Posterior vena cava (tissue), 2 donors: ENCODE measurements at places on chromosomes 7 and 10.
A peak's percentile ranks its signal among the peaks of the same experiment; 100 is the strongest.

DNA sequence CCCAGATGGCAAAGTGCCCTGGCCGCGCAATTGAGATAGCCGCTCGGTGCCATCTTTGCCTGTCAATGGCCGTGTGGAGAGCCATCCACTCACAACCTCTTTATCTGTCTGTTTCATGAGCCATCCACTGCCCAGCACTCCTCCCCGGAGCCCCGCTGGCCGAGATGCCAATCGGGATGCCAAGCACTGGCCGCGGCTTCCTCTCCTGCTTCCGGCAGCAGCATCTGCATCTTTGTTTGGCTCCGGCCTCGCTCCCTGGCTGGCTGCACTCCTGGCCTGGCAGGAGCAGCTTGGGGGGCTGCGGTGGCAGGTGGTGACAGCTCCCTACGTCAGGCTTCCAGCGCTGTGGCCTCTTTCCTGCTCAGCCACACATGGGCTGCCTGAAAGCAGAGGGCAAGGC lies 231.7 kb downstream of the USP6NL start:
- peak; percentile 76 for DNase-seq

DNA sequence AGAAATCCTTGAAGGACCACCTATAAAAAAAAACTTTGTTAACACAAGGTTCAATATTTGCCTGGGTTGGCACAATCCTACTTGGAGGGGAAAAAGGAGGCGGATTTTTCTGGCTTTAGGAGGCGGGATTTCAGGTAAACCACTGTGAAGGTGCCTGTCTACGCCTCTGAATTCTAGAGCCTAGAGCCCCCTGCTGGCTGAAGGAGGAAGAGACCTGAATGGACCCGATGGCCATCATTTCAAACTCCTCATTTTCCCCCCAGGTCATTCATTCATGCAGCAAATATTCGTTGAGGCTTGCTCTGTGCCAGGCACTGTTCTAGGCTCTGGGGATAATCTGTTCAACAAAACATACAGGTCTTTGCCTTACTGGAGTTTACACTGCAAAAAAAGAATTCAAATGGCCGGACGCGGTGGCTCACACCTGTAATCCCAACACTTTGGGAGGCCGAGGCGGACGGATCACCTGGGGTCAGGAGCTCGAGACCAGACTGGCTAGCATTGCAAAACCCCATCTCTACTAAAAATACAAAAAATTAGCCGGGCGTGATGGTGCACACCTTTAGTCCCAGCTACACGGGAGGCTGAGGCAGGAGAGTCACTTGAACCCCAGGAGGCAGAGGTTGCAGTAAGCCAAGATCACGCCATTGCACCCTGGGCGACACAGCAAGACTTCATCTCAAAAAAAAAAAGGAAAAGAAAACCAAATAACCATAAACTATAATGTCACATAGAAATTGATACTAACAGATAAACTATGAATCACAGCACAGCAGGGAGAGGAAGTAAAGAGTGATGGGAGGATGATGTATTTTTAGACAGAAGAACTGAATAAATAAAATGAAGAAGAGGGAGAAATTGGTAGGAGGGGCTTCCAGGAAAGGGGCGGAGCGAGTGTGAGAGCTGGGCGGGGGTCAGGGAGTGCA lies 90.1 kb upstream of the NFE2L3 start:
- DNase-seq: no peak

DNA sequence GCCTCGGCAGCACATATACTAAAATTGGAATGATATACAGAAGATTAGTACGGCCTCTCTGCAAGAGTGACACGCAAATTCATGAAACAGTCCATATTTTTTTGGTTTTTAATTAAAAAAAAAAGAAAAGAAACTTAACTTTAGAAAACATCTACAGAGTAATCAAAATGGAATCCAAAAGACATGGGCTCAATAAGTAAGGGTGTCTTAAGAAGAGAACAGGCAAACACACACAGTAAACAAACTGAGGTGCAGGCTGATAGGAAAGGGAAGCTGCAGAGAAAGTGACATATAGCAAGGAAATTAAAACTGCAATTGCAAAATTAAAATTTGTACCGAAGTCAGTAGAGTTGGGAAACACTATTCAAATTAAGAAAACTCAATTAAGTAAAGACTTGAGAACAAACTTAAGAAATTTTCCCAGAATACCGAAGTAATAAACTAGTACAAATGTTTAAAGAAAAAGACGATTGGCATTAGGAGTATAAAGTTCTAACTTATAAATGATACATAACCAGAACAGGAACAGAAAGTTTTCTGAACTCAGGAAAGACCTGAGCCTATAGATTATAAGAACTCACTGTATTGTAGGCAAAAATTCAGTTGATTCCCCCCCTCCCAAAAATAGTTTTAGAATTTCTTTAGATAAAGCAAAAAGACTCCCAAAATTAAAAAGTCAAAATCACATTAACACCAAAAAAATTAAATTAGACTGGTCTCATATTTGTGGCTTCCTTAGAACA lies 16.3 kb downstream of the MTPN start:
- DNase-seq: no peak

DNA sequence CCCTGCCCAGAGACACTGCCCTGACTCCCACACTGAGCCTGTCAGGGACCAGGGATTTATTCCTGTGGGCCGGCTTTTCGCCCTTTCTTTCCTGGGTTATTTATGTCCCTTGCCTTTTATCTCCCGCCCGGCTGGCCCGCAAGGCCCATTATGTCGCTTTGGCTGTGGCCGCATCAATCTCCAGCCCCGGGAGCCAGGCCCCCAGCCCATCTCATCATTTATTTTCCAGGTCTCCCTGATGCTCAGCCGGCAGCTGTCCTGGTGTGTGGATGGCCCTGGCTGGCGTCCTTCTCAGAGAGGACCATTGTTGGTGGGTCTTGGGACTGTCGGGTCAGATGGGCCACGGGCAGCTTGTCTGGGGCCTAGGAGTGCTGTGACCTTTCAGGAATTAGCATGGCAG lies 82.3 kb downstream of the FAM241B start:
- DNase-seq: peak; percentile 62

DNA sequence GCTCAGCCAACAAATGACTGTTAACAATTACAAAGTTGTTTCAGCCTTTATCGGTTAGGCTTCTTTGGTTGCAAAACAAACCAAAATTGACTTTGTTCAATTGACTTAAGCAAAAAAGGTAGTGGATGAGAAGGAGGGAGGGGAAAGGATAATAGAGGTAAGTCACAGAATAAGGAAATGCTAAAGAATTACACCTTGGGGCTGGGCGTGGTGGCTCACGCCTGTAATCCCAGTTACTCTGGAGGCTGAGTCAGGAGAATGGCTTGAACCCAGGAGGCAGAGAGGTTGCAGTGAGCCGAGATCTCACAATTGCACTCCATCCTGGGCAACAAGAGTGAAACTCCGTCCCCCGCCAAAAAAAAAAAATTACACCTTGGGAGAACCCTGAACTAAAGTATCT lies 41.4 kb downstream of the AHCYL2 start:
- DNase-seq: no peak

DNA sequence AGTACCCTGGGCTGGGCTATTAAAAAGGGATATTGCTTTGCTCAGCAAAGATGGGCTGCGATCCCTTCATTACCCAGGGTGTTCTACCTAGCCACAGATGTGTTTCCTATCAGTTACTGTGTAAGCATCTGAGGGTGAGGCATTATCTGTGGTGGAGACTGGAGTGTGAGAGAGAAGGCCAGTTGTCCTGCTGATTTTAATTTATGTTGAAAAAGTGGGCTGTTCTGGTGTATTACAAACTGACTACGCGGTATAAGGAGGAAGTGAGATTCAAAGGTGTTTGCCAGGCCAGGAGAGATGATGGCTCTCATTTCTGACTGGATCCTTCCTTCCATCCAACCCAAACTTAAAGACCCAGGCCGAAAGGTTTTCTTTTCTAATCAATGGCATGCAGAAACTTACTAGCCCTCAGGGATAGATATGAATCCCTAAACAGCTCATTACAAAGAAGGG lies 7.6 kb downstream of the TCF7L2 start:
- DNase-seq: no peak

DNA sequence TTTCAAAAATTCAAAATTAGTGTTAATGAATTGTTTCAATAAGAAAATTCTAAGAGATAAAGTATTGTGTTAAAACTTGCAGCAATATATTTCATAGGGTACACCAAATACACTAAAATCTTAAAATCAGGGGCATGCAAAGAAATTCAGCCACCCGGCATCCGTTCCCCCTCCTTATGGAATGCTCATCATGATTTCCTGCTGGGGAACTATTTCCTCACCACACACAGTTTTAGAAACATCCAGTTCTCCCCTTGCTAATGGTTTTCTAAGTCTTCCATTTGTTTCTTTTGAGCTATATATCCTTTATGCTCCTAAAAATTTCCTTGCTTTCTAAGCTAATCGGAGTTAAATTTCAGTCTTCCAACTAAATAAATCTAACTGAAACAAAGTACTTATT lies 60.7 kb downstream of the CHCHD3 start:
- no peak for DNase-seq

DNA sequence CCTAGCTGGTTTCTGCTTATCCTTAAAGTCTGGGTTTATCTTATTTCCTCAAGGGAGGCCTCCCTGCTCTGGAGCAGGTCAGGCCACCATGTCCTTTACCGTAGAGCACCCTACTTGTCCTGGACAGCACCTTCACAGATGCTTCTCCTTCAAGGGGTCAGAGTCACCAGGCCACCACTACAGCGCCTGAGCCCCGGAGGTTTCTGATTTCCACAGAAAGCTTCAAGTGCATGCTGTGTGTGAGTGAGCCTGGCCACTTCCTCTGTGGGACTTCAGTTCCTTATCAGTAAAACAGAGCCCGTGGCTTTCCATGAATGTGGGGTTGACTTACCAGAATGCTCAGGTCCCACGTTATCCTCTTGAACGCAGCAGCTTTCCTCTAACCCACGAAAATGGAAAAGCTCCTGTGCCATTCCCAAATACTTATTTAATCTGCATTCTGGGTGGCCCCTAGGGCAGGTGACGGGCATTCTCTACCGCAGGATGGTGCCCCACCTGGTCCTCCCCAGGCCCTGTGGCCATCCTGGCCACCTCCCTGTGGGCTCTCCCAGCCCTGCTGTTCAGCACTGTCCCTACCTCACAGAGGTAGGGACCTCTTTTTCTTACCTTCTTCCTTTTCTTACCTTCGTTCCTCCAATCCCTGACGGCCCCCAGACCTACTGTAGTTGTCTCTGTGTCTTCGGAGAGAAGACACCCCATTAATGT lies 1.4 kb upstream of the DOCK1 start:
- DNase-seq: peak; percentile 54

DNA sequence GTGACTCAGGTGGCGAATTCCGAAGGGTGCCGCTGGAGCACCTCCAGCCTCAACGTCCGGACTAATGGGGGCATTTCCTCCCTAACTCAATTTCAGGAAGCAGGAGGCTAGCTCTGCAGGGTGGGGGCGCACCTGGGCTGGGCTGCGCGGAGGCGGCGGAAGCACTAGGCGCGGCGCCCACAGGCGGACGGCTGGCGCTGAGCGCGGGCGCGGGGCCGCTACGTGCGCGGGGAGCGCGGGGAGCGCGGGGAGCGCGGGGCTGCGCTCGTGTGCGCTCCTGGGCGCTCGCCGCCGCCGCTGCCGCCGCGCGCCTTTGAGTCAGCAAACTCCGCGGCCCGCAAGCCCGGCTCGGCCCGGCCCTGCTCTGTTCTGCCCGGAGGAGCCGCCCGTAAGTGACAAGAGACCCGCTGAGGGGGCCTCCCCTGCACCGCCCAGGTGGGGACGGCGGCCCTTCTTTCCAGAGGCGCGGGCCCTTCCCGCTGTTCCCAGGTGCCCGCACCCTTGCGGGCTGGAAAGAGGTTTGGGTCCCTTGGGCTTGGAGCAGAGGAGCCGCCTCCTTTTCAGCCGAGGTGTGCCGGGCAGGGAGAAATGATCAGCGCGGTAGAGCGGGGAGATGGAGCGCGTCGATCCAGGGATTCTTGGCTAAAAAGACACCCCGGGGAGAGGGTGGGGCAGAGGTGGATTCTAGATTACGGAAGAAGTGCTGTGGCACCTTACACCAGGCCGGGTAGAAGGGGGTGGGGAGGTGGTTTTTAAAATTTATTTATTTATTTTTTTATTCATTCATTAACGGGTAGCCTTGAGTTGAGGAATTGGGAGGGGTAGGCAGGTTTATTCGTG lies at the start of gene SNX10:
Gene SNX10 (plus strand): TSS at position 164 of the 840 bp plus-strand sequence. CDS start 54,581 bp downstream, outside the sequence.
- peak; percentile 85 for DNase-seq
